Central memory CD8-positive, alpha-beta T cell (primary cell): ENCODE measurements at places on chromosomes 2 and 18.

DNA sequence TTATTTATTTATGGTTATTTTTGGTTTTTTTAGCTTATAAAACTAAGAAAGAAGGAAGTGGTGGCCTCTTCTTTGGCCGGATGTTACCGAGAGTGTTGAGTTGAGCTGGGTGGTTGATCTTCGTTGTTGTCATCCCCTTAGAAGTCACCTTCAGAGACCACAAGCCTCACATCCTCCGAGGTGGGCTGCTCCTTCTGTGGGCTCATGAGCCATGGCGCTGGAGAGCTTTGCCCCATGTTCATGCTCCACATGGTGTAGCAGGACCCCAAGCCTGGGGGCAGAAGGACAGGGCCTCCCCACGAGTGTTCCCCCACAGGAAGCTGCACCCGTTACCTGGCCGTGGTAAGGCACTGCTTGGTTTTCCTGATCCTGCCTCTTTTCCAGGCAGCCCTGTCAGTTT is 23.4 kb downstream of the SNTG2 start:
- DNase-seq = no peak

- DNase-seq = no peak
Observed at GRCh38 chr2:164314148-164314547, 307.1 kb downstream of the GRB14 start.

- no peak for DNase-seq
Observed at GRCh38 chr2:100518801-100519200, 44.0 kb upstream of the PDCL3 start.

DNA sequence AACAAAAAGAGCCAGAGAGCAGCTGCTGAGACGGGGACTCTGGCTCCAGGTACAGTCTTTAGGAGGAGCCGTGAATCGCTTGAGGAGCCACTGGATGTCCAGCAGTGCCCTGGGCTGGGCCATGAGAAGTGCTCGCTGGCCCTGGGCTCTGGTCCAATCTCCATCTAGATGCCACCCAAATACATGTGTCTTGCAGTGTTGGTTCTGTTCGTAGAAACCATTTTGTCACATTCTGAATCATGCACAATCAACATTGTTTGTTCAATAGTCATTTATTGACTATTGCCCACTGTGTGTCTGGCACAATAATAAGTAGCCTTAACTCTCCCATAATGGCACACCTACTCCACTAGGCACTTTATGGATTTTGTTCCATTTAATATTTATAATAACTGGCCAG is 26.1 kb downstream of the TYMS start:
- DNase-seq = no peak

DNA sequence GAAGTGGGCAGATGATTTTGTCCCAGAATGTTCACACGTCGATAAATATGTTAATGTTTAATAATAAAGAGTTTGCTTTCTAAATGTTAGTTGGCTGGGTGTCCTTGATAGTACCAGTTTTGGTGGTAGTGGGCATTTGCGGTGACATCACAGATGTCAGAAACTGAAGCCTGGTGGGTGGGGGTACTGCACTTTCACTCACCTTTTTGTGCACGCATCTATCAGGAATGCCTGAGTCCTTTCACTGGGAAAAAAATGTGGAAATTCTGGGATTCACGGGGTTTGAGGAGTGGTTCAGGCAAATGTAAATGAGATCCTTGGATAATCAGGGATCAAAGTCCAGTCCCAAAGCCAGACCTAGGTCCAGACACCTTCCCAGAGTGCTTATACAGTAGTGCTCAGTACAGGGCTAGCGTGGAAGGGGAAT is 3.2 kb downstream of the EPAS1 start:
- DNase-seq = no peak

GRCh38 chr18:45014047-45014501 is 333.4 kb downstream of the SETBP1 start:
- DNase-seq = no peak

GRCh38 chr2:151782378-151783132 is 45.7 kb downstream of the ARL5A start:
- DNase-seq = no peak

GRCh38 chr2:182619276-182619675 is 96.8 kb upstream of the DNAJC10 start:
- no peak for DNase-seq

- no peak for DNase-seq
Observed at GRCh38 chr2:30446602-30447148, 371 bp upstream of the LCLAT1 start.

DNA sequence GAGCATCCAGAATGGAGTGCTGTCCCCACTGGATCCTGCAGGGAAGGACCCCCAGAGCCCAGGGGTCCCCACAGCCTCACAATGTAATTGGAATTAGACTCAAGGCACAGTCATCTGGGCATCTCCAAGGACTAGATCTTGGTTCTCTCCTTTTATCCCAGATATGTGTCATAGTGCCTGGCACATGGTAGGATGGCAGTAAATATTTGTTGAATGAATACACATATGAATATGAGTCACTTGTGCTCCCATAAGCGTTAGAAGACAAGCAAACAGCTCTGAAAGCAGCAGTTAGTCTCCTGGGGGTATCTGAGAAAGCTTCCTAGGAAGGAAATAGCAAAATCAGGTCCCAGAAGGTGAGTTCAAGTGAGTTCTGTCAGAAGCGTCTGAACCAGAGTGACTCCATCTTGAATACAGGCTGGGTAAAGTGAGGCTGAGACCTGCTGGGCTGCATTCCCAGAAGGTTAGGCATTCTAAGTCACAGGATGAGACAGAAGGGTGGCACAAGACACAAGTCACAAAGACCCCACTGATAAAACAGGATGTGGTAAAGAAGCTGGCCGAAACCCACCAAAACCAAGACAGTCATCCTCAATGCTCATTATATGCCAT is 234.1 kb upstream of the ID2 start:
- DNase-seq = no peak

GRCh38 chr18:33495278-33495677 is 54.8 kb upstream of the CCDC178 start:
- no peak for DNase-seq

- no peak for DNase-seq
Observed at GRCh38 chr18:43078478-43079092, 36.9 kb downstream of the RIT2 start.

GRCh38 chr2:215262741-215263362 is 49.0 kb upstream of the ATIC start:
- no peak for DNase-seq

DNA sequence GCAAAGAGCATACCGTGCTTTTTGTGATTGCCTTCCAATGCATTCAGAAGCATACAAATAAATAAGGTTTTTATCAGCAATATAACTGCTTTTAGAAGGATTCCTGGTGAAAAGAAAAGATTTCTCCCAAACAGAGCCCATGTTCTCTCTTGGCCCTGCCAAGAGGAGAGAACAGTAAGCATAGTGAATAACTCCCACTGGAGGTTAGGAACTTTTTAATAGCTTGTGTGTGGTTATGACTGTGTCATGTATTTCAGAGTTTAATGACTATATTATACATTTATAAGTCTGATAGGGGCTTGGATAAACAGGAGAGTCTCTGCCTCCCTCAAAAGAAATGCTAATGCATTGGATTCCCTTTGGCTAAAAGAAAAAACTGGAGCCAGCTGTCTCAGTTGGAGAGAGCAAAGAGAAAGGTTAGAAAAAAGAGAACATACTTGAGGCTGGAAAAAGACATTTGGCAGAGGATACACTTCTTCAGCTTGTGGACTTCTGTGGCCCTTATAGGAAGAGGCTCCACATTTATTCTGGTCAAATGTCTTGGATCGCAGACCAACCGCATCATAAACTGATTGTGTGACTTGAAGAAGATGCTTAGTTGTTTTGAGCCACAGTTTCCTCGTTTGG is 63.0 kb upstream of the SPRED2 start:
- DNase-seq = no peak

DNA sequence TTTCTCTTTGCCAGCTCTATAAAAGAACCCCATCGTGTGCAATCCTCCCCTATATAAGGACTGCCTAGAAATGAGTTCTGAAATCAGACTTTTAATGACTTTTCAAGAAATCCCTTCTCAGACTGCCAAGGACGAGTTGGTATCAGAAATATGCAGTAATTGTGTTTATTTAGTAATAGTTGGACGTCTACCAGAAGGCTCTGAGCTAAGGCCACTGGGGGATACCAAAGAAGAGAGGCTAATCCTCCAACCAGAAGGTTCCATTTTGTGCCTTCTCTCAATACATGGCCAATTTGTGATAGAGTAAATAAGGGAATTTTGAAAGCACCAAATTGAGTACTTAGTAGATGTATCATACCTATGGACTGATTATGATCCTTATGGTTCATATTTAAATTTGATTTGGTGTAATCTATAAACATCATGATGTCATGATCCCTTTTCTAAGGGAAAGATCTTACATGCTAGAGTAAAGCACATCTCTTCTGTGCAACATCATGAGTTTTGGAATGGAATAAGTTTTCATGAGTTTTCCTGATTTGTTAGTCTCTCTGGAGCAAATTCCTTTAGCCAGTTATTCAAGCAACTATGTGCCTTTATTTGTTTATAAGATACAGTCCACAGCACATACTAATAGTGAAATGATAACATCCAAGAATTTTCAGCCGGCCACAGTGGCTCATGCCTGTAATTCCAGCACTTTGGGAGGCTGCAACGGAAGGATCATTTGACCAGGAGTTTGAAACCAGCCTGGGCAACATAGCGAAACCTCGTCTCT is 82.2 kb upstream of the LTBP1 start:
- no peak for DNase-seq

DNA sequence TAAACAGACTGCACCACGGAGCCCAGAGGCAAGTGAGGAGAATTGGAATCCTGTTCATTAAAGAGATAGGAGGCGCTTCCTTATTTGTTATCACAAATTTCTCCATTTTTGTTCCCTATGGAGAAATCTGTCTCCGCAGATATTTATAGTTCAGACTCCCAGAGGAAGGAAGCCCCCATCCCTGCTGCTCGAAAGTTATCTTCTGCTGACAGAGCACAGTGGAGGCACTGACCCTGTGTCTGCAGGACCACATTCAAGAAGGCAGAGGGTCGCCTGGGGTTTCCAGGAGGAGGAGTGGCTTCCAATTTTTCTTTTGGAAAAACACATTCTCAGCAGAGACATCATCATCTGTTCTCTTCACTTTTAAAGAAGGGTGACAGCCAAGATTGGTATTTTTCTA is 73.0 kb upstream of the GPR45 start:
- DNase-seq = no peak

DNA sequence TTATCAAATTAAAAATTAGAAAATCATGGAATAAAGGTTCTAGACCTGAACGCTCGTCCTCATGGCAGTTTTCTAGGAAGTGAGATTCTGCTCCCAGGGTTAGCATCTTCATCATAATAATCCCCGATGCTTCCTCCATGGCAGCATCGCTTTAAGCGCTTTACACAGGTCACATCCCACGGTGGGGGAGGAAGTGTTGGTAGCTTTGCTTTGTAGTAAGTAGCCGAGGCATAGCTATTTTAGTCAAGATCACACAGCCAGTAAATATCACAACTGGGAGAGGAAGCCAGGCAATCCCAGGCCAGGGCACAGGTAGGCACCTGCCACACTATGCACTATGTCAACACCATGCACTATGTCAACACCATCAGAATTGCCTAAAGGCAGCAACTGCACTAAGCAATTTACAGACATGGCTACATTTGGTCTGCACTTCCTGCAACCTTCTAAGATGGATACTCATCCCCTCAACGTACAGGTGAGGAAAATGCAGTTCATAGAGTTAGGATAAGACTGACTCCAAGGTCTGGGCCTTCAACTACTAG is 205.5 kb downstream of the FBXO15 start:
- no peak for DNase-seq

GRCh38 chr2:37706334-37707183 is 35.1 kb upstream of the CDC42EP3 start:
- DNase-seq = no peak

- no peak for DNase-seq
Observed at GRCh38 chr2:33014268-33014667, 67.5 kb downstream of the LTBP1 start.

DNA sequence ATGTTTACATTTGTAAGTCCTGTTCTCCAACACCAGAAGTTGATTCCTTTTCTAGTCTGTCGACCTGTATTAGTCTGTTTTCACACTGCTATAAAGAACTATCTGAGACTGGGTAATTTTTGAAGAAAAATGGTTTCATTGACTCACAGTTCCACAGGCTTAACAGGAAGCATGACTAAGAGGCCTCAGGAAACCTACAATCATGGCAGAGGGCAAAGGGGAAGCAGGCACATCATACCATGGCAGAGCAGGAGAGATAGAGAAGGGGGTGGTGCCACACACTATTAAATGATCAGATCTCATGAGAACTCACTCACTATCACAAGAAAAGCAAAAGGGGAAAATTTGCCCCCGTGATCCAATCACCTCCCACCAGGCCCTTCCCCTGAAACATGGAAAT is 112.8 kb upstream of the MAP3K20 start:
- DNase-seq = no peak

DNA sequence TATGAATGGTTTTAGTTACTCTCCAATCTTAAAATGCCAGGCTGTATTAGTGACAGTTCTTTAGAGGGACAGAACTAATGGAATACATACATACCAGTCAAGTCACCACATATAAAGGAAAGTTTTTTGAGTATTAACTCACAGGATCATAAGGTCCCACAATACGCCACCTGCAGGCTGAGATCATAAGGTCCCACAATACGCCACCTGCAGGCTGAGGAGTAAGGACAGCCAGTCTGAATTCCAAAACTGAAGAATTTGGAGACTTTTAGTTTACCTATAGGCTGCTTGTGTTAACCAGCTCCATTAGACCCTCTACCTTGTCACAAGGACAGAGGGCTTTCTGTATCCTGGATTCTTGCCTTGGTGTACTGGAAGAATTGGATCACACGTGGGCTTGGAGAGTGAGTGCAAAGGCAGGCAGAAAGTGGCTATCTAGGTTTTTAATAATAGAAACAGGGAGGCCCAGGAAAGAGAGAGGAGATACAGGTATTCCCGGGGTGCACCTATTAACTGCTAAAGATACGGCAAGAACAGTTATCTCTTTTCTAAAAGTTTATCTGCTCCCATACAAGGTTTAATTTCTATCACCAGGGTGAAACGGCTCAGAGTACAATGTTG is 234.9 kb upstream of the CYRIA start:
- no peak for DNase-seq

DNA sequence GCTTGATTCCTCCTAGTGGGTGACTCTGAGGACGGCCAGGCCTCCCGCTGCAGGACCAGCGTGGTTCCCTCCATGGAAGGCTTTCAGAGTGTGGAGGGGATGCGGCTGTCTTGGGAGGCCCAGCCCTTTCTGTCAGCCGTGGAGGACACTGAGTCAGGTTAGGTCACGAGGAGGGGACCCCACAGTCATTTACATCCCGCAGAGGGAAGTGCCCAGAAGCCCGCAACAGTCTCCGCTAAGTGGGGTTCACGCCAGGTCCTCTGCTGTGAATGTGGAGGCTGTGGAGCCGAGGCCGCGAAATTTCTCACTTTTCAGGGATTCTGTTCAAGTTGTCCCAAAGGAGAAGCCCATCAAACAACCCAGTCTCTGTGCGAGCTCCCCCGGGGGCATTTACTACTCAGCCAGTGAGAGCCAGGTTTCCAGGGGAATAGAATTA is 8.8 kb downstream of the ACKR3 start:
- no peak for DNase-seq

- DNase-seq = no peak
Observed at GRCh38 chr2:152477347-152478092, 142.5 kb downstream of the FMNL2 start.

- DNase-seq = no peak
Observed at GRCh38 chr2:226351711-226352110, 447.9 kb downstream of the IRS1 start.
